NCI-H524 treated with DMSO at 0.1 percent for 48 hours (cell line): ENCODE measurements at places on chromosomes 13 and 19.

- no peak for DNase-seq
Measured at GRCh38 chr13:95315752-95316151, 14.5 kb upstream of the ABCC4 start.

DNA sequence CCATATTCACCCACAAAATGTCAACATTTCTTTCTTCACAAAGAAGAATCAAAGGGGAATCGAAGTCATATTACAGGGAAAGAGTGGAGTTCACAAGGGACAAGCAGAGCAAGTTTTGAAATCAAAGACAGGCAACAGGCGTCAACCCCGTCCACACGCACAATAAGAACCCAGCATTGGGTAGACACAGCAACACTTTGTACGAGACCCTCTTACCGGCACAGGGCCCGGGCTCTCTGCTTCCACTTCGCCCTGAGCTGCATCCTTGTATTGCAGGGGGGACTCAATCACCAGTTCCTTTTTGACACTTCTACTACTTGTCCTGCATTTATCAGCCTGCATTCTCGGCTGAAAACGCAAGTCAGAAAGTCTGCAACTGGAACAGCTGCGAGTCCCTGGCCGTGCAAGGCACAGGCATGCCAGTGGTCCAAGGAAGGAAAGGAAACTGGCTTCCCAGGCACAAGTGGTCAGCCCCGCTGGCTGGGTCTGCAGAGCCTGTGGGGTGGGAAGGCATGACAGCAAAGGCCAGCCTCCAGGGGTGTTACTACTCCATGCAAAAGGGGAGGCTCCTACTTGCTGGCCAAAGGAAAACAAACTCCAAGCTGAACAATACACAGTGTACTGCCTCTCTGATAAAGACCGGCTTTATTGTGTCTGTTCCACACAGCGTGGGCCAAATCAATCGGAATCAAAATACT lies at the start of gene DOCK9:
DOCK9 (minus strand) TSS at position 497 of the 698 bp plus-strand sequence; CDS start at position 342, 155 bp downstream.
- no peak for DNase-seq

DNA sequence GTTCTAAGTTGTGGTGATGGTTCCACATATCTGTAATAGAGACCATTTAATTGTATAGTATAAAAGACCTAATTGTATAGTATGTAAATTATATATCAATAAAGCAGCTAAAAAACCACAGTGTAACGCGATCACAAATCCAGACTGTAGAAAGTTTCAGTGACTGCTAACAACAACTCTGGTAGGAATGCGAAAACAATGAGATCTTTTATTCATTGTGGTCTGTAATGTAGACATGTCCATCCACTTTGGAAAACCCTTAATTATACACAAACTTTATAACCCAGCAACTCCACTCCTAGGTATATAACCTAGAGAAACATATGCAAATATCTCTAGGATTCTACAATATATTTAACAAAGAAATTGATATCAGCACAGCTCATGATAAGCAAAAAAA lies 549.5 kb downstream of the SLITRK1 start:
- DNase-seq, result no peak

- no peak for DNase-seq
Measured at GRCh38 chr13:63086286-63086685, 1670.6 kb upstream of the PCDH20 start.

- no peak for DNase-seq
Measured at GRCh38 chr19:39126312-39127187, 964 bp downstream of the PAK4 start.

GRCh38 chr13:98976941-98977340 lies 923 bp downstream of the DOCK9 start:
- no peak for DNase-seq

GRCh38 chr13:80083853-80084676 lies 256.9 kb downstream of the SPRY2 start:
- DNase-seq, result no peak

DNA sequence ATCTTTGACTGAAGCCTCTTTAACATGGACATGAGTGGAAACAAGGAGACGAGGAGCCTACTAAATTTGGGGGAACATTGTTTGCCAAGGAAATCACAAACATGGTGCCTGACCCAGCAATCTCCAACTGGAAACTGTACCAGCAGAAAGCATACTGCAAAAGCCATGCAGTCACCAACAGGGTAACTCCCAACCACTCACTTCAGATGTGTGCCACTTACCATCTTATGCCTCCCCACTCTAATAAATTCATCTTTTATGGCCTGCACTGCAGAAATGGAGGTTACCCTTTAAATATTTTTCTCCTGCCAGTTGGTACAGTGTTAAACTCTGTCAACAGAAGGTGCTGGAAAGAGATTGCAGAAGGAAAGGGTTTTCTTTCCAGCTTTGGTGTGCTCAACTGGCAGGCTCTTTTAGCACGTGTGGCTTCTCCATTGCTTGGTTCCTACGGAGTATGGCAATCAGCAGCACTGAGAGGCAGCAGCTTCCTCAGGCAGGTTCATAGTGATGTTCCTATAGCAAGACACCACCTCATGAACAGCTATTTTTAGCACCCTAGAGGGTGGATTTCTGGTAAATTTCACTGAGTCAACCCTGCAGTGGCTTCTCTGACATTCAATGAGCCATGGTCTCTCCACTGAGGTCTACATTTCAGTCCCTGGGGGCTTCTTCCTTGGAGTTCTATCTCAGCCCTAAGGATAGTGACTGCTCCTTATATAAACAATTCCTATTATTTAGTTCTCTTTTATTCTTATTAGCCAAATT lies 21.4 kb downstream of the MIR17HG start:
- DNase-seq, result no peak

DNA sequence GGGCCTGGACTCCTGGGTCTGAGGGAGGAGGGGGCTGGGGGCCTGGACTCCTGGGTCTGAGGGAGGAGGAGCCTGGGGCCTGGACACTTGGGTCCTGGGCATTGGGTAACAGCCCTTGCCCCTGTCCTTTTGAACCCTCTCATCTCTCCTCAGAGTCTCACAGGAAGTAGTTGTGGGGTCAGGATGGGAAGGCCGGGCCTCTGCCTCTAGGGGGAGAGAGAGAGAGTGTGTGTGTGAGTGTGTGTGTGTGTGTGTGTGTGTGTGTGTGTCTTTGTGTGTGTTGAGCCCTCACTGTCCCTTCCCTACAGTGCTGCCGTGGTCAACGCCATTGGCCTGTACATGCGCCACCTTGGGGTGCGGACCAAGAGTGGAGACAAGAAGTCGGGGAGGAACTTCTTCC lies 10.9 kb downstream of the ARHGEF1 start:
- DNase-seq, result no peak

- DNase-seq, result no peak
Measured at GRCh38 chr13:83372786-83373185, 509.5 kb downstream of the SLITRK1 start.

GRCh38 chr19:31534786-31535657 lies 185.8 kb upstream of the TSHZ3 start:
- DNase-seq, result no peak

GRCh38 chr19:58181902-58182576 lies 822 bp upstream of the ZNF274 start:
- DNase-seq, result no peak

- no peak for DNase-seq
Measured at GRCh38 chr19:46845959-46846459, 4.6 kb downstream of the AP2S1 start.

- DNase-seq, result no peak
Measured at GRCh38 chr13:30998136-30999088, 66.0 kb downstream of the TEX26 start.

DNA sequence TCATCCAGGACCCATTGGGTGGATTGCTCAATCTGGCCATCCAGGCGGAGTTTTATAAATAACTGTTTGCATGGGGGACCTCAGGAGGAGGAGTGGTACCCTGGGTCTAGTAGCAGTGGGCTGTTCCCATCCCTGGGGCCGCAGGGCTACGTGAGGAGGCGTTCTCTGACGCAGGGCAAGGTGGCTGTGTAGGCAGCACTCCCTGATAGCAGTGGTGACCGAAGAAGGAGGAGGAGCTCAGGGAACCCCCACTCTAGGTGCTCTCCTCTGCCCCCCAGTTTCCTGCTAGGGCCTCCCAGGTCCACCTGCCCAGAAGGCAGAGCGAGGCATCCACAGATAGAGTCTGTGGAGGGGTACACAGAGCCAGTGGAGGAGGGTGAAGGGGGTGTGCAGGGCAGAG lies 64.1 kb downstream of the CCNE1 start:
- DNase-seq, result no peak
